ENCODE measurements at places on chromosomes 2 and 18. TPM values are rescaled to one million over a fixed set of nuclear protein-coding genes. Genes with fewer than 3 reads are reported as not detected.

TAF4B gene
- 5.5 TPM for total RNA-seq

SLC4A5 gene
- total RNA-seq = 12.6 TPM

ITGA6 gene
- total RNA-seq = 606 TPM

LIMS2 gene
- 194 TPM for total RNA-seq

UCN gene
- 2.4 TPM for total RNA-seq

CCDC68 gene
- total RNA-seq = 8.6 TPM

IL37 gene
- total RNA-seq = not detected

STAM2 gene
- total RNA-seq = 42.1 TPM

DYNAP gene
- not detected for total RNA-seq

SNTG2 gene
- total RNA-seq = 4.4 TPM

GAREM1 gene
- total RNA-seq = 29.9 TPM

SCYGR4 gene
- not detected for total RNA-seq

HAAO gene
- total RNA-seq = 14.3 TPM

- DNase-seq = no peak
These were observed 8.9 kb downstream of the TFPI start for GRCh38 chr2:187545238-187545751.

DNA sequence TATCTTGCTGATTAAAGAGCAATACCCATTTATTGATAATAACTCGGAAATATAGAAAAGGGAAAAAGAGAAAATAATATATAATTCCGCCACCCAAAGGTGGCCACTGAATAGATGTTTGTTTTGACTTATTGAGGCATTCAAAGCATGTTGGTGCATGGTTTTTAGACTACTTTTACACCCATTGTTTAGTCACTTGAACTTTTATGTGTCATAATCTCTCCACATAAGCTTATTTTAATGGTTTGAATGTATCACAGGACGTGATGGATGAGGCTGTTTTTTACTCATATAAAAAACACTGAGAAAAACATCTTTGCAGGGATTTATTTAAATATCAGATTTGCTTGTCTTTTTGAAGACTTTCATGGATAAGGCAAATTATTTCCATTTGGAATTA is 120.4 kb downstream of the ACKR3 start:
- DNase-seq = no peak

DNA sequence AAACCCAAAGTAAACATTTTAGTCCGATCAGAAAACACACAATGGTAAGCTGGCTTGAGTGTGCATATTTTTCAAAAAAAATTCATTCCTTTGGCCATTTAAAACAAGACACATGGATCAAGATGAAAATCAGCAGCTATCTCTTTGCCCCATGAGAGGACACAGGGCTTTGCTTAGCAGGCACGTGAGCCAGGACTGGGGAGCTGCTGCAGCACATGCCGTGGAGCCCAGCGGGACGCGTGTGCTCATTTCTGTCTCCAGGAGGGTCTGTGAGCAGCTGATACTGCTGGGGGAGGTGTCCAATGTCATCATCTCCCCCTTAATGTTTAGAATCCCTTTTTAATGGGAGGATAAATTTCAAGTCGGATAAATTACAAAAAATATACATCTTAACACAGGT is 49.8 kb upstream of the CNGA3 start:
- no peak for DNase-seq

GRCh38 chr18:60987963-60988362 is 345.3 kb upstream of the CDH20 start:
- DNase-seq = no peak

DNA sequence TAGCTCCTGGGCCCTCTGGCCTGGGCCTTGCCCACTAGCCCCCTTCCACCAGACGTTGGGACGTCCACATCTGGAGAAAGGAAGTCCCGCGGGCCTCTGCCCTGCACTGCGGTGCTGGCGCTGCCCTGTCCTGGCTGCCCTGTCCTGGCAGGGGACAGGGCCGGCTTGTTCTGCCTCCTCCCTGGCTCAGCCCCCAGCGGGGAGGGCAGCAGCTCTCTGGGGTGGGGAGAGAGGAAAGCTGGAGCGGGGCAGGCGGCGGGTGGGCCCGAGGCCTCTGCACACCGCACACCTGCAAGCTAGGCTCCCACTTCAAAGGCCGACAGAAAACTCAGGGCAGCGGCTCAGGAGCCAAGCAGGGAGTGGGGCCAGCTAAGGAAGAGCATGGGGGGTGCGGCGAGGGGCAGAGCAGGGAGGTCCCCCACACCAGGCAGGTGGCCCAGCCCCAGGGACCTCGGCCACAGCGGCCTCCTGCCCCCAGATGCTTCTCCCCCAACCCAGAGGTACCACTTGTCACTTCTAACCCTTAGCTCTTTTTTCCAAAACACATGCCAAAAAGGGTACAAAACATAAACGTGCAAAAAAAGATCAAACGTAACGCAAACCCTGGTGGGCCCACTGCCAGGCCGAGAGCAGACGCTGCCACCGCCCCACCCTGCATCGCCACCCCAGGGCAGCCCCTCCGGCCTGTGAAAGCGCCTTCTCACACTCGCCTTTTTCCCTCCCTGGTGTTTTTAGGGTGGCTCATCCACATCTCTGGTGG is 13.5 kb downstream of the SNED1 start:
- DNase-seq = peak; percentile 48

- no peak for DNase-seq
These were observed 61.2 kb downstream of the ANO7 start for GRCh38 chr2:241249654-241250053.

DNA sequence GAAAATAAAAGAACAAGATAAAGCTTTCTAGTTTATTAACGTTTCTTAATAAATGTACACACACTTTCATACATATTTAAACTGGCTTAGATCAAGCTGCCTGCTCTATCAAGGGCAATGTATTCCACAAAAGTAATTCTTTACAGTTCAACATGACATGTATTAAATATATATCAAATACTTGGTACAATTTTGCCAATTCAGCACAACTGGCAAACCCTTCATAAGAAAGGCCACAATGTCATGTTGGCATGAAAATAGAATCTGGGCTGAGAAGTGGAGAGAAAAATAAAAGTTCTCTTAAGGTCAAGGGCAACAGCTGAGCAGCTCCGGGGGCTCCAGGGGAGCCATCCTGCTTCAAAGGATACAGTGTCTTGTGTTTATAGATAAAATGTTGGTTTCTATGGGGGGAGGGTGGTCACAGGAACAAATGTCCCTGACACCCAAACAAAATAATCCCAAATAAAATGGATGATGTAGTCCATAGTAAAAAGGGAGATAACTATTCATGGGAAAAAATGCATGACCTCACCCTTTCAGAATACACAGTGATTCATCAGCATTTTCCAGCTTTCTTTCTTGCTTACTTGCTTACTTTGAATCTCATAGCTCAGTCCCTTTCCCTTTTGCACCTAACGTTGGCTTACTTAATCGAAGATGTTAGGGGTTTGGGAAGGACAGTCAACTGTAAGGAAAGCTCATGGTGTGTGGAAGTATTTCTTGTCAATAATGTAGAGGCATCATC is 494.9 kb downstream of the NYAP2 start:
- DNase-seq = no peak

DNA sequence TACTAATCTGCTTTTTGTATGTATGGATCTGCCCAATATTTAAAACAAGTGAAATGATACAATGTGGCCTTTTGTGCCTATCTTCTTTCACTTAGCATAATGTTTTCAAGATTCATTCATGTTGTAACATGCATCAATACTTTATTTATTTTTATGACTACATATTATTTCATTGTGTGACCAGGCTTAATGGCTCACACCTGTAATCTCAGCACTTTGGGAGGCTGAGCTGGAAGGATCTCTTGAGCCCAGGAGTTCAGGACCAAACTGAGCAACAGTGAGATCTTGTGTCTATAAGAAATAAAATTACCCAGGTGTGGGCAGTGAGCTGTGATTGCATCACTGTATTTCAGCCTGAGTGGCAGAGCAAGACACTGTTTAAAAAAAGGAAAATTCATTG is 33.2 kb downstream of the SPOPL start:
- DNase-seq = no peak

GRCh38 chr18:36408606-36409005 is 111.1 kb downstream of the FHOD3 start:
- DNase-seq = no peak

DNA sequence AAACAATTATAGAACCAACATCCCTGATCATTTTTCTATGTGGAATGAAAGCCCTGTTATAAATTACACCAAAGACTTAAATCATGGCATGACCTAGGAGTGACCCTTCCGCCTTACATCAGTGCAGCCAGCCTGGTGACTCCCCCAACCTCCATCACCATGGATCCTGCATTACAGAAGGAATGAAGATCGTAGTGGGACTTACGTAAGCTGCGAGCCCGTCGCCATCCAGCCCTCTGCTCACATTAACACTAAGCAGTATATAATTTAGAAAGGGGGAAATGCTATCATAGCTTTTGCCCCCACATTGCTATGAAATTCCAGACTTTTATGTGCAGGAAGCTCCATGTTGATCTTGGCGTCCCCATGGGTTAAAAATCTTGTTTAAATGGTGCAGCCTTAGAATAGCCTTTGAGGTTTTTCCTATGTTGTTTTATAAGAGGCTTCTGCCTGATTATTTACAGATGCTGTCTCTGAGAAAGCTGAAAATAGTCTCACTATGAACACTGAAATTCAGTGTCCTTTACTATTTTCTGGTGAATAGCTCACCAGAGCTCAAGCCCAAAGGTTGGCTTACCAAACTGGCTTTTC is 76.3 kb downstream of the COLEC12 start:
- no peak for DNase-seq

DNA sequence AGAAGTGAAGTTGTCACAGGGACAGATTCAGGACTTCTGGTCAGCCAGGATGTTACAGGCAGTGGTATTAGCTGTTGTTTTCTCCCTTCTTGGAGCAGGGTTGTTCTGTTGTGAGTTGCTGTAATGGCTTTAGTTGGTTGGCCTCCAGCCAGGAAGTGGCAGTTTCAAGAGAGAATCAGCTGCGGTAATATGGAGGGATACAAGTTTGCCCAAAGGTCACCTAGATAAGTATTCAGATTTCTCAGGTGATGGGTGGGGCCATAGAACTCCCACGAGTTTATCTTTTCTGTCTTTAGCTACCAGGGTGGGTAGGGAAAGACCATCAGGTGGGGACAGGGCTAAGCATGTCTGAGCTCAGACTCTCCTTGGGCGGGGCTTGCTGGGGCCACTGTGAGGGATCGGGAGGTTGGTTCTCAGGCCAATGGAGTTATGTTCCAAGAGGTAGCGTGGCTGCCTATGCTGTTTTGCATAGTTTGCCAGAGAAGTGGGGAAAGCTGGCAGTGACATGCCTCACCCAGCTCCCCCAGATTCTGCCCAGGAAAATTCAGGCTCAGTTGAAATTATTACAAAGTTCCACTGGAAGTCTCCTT is 640.4 kb upstream of the CHAC2 start:
- no peak for DNase-seq

- DNase-seq = no peak
These were observed 73.9 kb downstream of the KYNU start for GRCh38 chr2:142951190-142952007.

DNA sequence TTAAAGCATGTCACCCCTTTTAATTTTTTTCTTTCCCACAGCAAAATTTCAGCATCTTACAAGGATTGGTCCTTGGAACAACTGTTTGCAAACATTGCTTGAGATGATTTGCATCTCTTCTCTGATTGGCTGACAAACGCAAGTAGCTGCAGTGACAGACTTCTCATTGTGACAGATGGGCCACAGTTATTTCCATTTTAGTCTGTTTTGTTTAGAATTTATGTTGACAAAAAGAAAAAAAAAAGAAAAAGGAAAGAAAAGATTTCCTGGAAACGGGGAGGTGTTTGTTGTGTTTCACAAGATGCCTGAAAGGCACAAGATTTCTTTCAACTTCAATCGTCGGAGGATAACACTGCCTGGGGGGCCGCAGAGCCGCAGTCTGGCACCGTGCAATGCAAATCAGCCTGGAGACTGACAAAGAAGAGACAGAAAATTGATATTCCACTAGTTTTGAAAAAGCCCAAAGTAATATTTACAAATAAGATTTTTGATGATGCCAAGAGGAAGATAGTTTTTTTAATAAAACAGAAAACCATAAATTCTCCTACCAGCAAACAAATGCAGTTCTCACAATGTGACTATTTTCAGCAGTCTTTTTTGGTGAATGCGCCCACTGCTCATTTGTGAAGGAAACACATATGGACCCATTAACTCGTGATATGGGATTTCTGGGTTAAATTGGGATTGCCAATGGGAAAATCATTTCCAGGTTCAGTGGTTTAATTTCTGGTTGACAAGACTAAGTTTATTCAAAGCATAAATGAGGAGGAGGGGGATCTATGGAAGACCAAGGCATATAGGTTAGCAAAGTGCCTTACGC is 296.2 kb upstream of the SMIM21 start:
- DNase-seq = no peak

- DNase-seq = no peak
These were observed 40.0 kb downstream of the ICA1L start for GRCh38 chr2:202831242-202832220.

DNA sequence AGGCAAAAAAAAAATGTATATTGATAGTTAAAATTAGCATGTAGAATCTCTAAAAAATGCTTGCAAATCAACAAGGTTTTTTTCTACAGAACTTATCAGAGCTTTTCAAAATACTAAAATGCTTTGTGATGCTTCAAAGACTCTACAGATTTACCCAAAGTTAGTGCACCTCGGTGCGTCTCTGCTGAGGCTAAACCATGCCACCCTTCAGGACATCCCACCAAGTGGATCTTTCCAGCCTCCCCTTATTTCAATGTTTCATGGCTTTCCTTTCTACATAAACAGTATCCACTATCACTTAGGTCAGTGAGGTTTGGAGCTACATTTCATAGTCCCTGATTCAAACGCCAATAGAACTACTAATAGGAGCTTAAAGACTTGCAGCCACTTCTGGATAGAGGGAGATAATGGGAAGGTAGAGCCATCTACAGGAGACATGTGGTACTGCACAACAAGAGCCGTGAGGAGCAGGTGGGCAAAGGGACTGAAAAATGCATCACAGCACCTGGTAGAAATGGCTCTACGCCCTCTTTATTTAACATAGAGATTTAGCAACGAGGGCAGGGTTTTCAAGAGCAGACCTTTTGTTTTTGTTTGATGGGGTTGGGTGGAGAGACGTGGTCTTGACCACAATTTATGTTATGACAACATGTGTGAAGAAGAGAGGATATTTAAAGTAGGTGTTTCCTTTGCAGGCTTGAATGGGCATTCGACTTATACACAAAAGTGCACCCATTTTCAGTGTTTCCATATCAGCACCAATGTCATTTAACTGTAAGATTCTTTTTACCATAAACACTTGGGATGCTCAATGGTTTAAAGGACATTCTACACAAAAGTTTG is 56.1 kb upstream of the SLC35G4 start:
- no peak for DNase-seq

GRCh38 chr2:88637464-88637863 is 10.2 kb upstream of the EIF2AK3 start:
- DNase-seq = no peak
